ENCODE measurements at places on chromosomes 16 and 17. TPM values are rescaled to one million over a fixed set of nuclear protein-coding genes. Genes with fewer than 3 reads are reported as not detected.

DNA sequence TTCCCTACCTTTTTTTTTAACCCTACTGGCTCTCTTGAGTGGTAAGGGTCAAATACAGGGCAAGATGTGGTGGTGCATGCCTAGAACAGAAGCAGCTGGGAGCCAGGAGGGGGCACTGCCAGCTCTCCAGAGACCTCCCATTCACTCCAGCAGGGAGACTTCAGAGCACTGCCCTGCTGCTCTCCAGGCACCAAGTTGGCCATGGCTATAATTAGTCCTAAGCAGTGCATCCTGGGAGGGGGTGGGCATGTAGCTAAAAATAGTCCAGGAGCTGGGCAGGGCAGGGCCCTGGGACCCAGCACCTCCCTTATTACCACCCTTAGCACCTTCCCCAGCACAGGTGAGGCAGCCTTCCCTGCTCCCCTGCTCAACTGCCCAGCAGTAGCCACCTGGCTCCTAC, 3.5 kb downstream of the CORO6 start:
- DNase-seq, result peak; percentile 57

DNA sequence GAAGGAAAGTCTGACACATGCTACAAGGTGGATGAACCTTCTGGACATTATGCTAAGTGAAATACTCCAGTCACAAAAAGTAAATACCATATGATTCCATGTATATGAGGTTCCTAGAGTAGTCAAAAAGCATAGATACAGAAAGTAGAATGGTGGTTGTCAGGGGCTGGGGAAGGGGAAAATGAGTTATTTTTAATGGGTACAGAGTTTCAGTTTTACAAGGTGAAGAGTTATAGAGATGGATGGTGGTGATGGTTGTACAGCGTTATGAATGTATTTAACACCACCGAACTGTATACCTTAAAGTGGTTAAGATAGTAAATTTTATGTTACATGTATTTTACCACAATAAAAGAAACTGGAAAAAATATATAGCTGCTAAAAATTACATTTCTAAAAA, 17.9 kb downstream of the RAD51D start:
- DNase-seq, result no peak

- peak; percentile 58 for DNase-seq
Observed at GRCh38 chr17:16407911-16408588, 7.3 kb upstream of the TRPV2 start.

DNA sequence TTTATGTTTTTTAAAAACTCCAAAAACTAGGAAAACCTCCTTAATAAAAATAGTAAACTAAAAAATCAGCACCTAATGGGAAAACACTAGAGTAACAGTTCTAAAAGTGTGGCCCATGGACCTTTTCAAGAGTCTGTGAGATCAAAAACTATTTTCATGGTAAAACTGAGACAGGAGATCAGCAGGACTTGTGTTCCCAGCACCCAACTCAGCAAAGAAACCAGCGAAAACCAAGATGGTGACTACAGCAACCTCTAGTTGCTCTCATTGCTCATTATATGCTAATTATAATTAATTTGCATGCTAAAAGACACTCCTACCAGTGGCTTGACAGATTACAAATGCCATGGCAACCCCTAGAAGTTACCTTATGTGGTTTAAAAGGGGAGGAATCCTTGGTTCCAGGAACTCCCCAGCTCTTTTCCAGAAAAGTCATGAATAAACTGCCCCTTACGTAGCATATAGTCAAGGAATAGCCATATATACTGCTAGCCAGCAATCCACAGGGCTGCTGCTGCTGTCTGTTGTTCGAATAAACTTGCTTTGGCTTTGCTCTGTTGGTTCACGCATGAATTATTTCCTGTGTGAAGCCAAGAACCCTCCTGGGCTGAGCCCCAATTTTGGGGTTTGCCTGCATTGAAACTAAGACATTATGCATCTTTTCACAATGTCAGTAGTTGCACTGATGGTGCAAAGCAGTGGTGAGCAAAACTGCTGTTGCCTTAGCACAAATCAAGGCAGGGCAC, 12.4 kb downstream of the CMTR2 start:
- no peak for DNase-seq

GRCh38 chr17:83162035-83162745, 82.8 kb downstream of the METRNL start:
- DNase-seq, result no peak

DNA sequence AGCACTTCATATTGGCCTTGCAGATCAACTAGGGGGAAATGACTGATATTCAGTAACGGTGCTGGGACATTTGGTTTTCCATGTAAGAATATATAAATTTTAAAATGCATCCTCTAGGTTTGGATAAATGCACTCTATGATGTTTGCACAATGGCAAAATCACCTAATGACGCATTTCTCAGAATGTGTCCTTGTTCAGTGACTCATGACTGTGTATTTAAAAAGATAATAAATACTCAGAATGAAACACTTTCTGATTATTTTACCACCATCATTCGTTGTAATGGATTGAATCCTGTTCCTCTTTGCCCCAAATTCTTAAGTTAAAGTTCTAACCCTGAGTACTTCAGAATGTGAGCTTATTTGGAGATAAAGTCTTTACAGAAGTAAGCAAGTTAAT, 17.2 kb upstream of the ADGRG1 start:
- DNase-seq, result no peak

GRCh38 chr17:58005728-58006559, 1.1 kb downstream of the SRSF1 start:
- DNase-seq, result no peak

DNA sequence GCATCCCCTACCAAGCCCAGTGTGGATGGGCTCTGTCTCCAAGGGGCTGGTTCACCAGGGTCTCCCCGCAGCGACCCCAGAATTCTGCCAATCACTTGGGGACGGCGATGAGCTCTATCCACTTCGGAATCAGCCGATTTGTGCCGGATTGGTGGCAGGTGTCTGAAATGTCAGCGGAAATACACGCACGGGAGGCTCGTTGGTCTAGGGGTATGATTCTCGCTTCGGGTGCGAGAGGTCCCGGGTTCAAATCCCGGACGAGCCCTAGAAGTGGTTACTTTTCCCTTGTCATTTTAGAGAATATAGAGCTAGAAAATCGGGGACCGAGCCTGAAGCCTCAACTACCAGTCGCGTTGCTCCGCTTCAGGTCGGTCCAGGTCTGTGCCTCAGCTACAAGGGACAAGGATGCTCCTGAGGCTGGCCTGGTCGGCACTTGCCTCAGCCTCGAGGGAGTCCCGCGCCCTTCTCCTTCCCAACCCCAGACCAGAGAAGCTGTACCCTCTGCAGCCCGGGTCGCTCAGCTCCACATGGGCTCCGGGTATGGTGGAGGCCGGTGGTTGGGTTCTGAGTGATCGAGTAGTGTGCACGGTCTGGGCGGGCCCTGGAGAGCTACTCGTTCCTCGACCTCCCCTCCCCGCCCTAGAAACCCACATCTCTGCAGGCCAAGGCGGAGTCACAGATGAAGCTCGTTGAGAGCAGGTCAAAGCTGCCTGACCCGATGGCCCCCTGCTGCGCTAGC, 16.0 kb upstream of the OR1F1 start:
- DNase-seq, result peak; percentile 49

DNA sequence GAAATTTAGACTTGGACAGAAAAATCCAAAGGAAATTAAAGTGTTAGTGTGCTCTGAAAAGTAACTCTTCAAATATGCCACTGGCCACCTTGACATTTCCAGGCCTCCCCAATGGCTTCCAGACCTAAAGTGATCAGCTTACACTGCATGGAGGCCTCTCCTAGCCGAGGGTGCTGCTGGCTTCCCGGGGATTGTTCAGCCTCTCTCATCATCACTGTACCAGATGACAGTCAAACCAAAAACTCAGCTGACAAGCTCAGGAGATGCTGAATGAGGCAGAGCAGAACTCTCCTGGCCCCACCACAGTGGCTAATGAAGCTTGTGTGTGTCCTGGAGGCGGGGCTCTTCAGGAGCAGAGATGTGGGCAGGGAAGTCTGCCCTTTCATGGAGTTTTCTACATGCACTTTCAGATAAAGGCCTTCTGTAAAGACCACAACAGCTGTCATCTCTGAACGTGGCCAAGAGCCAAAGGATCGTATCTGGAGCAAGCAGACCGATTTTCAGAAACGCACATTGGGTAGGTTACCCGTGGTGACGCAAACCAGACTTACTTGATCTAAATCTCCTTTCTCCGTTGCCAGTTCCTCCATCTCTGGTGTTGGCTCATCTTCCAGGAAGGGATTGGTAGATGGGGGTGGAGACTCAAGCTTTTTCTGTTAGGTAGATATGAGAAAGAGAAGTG, 113.3 kb downstream of the VPS53 start:
- DNase-seq, result no peak

- no peak for DNase-seq
Observed at GRCh38 chr16:12410837-12411490, 392.7 kb downstream of the CPPED1 start.

GRCh38 chr17:80195671-80196529, 24.2 kb downstream of the SGSH start:
- peak; percentile 59 for DNase-seq

GRCh38 chr16:84647828-84648594, at the start of gene KLHL36:
TSS of gene KLHL36 (plus strand) at chr16:84648511. CDS start at chr16:84650868, 2,357 bp downstream.
- peak; percentile 52 for DNase-seq

GRCh38 chr17:41347869-41348760, 2.5 kb downstream of the KRT33A start:
- DNase-seq, result no peak

DNA sequence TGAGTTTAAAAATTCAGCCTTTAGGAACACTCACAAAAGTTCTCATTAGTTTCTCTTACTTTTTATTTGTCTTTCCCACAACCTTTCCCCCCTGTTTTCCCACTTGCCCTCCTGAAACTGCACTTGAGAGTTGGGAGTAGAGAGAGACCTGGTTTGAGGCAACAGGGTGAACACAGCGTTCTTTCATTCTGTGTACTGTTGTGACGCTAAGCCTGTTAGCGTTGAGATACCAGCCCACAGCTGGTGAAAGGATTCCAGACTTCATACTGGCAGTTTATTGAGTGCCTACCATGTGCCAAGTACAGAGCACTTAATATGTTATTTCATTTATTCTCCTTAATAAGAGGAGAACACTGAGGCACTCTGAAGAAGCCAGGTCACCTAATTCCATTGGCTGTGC, 10.3 kb downstream of the TNRC6C start:
- no peak for DNase-seq

The CPNE7 gene
- total RNA-seq, result 21.1 TPM

The KDM6B gene
- total RNA-seq, result 6.8 TPM

The SRCIN1 gene
- total RNA-seq, result 15.6 TPM

The CHD9NB gene
- 4.1 TPM for total RNA-seq

The GRIN2C gene
- total RNA-seq, result 0.03 TPM

The DNAH9 gene
- total RNA-seq, result 0.62 TPM

The GLOD4 gene
- 309 TPM for total RNA-seq

The SLC16A11 gene
- not detected for total RNA-seq

The EXOC7 gene
- total RNA-seq, result 72.8 TPM

All from neural progenitor cell (in vitro differentiated cells).